Activated CD4-positive, alpha-beta T cell treated with anti-CD3 and anti-CD28 coated beads, Interleukin-2, amount 50 U/mL, for 16 hours (primary cell): ENCODE measurements at places on chromosomes 5 and 9.
A peak's percentile ranks its signal among the peaks of the same experiment; 100 is the strongest.

DNA sequence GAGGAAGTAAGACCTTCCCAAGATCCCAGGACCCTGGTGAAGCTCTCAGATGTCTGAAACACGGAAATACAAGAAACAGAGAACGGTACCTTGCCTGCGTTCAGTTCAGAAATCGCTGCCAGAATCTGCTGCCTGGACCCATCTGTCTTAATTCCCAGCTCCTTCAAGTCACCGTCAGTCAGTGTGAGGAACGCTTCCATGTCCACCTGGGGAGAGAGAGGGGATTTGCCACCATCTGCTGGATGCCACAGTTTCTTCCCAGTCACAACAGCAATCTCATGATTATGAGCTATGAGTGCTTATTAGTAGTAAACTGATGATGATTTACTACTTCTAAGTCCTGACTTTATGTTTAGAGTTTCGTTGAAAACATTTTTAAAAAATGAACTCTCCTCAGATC is 36.7 kb upstream of the GABBR2 start:
- DNase-seq, result no peak

DNA sequence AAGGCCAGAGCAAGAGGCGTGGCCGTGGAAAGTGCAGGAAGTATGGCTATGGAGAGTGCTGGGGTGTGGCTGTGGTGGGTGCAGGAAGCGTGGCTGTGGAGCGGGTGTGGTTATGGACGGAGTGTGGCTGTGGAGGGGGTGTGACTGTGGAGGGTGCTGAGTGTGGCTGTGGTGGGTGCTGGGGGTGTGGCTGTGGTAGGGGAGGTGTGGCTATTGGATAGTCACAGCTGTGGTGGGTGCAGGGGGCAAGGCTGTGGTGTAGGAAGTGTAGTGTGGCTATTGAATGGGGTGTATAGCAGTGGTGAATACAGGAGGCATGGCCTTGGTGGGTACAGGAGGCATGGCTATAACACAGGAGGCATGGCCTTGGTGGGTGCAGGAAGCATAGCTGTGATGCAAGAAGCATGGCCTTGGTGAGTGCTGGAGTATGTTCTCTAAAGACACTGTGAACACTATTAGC is 40.8 kb upstream of the SPATA31C2 start:
- DNase-seq, result peak; percentile 12

DNA sequence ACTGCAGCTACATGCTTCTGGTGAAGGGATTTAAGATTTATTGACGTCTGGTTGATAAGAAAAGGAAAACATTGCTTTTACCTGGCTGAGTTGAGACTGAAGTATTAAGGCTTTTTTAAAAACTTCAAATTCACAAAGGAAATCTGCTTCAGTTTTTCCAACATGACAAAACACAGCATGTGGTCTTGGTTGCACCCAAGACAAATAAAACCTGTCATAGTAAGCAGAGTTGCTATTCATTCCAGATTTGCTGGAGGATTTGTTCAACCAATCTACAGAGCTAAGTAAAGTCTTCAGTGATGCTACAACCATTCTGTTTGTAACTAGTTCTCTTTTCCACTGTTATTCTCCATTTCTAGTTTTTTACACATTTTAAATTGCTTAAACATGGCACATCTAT is 11.3 kb downstream of the C5orf63 start:
- no peak for DNase-seq

GRCh38 chr5:169626779-169627178 is 10.3 kb upstream of the DOCK2 start:
- no peak for DNase-seq

DNA sequence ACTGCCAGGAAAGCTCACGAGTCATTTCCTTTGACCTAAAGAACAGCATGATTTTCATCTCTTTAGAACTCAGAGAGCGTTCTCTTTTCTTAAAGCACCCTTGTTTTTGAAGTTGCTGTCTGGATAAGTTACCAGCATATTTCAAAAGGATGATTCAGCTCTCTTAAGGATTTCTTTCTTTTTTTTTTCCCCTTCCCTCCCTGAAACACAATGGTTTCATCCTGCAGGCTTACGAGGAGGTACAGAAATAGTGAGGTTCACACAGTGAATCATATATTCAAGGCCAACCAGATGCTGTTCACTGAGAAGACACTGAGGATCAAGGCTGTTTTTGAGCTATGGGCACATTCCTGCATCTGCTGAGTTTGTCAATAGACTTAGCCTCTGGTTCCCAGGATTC is 257.2 kb downstream of the KIF4B start:
- DNase-seq, result no peak

GRCh38 chr5:62256161-62257019 is 49.6 kb upstream of the KIF2A start:
- DNase-seq, result peak; percentile 57

DNA sequence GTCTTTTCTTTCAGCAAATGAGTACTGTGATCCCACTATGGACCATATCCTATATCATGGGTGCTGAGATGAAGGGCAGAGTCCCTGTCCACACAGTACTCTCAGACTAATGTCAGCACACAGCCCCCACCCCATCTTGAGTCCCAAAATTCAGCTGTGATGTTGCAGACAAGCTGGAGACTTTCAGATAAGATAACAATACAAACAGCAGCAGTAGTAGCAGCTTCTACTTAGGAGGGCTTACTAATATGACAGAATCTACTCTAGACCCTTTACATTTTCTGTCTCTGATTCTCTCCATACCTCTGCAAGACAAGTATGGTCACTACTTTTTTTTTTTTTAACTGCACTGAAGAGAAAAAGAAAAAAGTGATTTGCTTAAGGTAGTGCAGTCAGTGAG is 129.1 kb upstream of the TRIM32 start:
- DNase-seq, result no peak

- no peak for DNase-seq
Measured at GRCh38 chr5:26009742-26010141, 1028.6 kb downstream of the CDH9 start.

DNA sequence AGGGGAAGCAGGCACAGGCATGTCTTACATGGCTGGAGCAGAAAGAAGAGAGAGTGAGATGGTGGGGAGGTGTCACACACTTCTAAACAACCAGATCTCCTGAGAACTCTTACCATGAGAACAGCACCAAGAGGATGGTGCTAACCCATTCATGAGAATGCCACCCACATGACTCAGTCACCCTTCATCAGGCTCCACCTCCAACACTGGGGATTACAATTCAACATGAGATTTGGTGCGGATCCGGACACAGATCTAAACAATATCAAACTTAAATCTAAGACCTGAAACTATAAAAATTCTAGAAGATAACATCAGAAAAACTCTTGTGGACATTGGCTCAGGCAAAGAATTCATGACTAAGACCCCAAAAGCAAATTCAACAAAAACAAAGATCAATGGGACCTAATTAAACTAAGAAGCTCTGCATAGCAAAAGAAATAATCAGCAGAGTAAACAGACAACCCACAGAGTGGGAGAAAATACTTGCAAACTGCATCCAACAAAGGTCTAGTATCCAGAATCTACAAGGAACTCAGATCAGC is 65.4 kb downstream of the SPATA31C2 start:
- no peak for DNase-seq

GRCh38 chr5:52580921-52581320 is 206.8 kb upstream of the ITGA1 start:
- DNase-seq, result no peak

DNA sequence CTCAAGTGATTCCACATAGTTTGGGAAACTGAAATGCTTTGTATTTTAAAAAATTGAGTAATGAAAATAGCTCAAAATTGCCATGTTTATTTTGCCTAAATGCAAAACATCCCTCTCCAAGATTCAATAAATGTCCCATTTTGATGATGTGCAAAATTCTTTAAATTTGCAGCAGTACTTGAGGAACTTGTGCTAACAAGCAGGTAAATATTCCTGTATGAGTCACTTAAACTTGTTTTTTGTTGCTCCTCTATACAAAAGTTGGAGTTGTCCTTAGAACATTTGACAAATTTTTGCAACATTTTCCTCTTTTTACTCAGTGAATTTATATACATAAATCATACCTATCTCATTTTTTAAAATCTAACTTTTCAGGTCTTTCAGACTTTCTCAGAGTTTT is 280.2 kb downstream of the CDH12 start:
- no peak for DNase-seq

DNA sequence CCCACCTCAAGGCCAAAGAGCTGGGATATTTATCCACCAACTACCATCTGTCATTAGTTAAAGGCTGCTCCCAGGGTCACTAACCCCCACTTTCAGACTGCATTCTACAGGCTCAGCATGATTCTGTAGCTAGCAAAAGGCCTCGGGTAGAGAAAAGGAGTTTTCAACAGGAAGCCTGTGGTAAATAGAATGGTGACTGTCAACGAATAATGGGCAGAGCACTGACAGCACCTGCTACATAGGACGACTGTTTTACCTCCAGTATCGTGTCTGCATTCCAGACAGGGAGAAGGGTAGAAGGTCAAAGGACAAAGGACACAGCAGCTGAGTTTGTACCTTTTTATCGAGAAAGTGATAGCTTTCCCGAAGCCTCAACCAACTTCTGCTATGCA is 20.3 kb downstream of the MFAP3 start:
- DNase-seq, result no peak

- no peak for DNase-seq
Measured at GRCh38 chr9:133553123-133553522, 18.6 kb downstream of the ADAMTSL2 start.

GRCh38 chr5:139205124-139205523 is 7.0 kb upstream of the SIL1 start:
- no peak for DNase-seq

DNA sequence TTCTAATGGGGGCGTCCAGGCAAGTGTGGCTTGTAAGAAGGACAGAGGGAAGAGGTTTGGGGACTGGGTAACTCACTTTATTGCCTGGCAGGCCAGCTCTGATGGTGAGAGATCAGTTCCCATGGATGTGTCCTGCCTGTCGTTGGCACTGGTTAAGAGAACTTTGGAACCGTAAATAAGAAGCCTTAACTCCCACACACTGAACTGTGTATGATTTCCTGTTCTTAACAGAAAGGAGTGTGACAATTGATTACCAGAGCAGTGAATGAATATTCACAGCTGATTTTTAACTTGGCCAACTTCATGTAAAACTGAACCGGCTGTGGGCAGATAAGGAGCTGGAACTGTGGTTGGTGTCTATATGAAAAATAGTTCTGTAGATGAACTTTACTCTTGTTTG is 63.2 kb downstream of the MEGF10 start:
- DNase-seq, result no peak

GRCh38 chr9:82991671-82992070 is 71.3 kb downstream of the RASEF start:
- DNase-seq, result no peak

- no peak for DNase-seq
Measured at GRCh38 chr9:87816036-87816435, 66.6 kb upstream of the SPATA31E1 start.

DNA sequence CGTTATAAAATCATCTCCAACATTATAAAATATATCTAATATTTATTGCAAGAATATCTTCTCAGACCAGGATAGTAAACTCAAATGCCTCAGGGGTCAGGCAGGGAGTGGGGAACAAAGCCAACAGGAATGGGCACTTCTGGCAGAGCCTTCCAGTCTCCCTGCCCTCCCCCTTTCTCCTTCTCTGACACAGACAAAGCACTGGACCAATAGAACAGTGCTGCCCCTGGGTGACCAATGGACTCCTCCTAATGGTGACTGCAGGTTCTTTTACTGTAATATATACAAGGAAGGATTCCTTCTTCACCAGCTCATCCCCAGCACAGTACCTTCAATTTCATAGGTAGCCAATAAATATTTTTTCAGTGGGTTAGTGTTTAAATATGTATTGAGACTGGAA is 31.1 kb upstream of the MAMDC2 start:
- DNase-seq, result no peak

GRCh38 chr5:133679534-133679933 is 67.2 kb upstream of the FSTL4 start:
- DNase-seq, result no peak

- DNase-seq, result no peak
Measured at GRCh38 chr5:71537687-71538086, 49.5 kb upstream of the MCCC2 start.

- DNase-seq, result no peak
Measured at GRCh38 chr5:36790847-36791246, 85.7 kb upstream of the NIPBL start.
